HFF-Myc (cell line): ENCODE measurements at places on chromosomes 4 and X.

DNA sequence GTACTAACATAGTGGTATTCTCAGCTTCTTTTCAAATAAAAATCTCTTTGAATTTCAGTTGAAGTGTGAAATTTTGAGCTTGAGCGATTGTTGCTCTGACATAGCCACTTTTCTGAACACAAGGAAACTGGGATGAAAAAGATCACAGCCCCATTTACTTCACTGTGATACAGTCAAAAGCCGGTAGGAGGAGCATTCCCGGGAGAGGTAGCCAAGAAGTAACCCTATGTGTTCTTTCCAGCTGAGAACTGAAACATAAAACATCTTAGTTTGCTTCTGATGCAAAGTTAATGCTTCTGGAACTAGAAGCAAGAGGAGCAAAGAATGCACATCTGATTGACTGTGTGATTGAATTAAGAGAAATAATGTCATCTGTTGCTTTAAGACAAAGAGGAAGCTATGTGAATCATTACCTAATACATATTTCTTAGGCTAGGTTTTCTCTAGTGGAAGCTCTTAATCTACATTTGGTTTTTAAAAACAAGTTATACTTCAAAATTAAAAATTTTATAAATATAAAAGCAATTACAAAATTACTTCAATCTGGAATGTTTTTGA is 88.3 kb upstream of the UNC5C start:
- no peak for DNase-seq

- no peak for DNase-seq
Observed at GRCh38 chr4:10007793-10008608, 13.3 kb downstream of the SLC2A9 start.

DNA sequence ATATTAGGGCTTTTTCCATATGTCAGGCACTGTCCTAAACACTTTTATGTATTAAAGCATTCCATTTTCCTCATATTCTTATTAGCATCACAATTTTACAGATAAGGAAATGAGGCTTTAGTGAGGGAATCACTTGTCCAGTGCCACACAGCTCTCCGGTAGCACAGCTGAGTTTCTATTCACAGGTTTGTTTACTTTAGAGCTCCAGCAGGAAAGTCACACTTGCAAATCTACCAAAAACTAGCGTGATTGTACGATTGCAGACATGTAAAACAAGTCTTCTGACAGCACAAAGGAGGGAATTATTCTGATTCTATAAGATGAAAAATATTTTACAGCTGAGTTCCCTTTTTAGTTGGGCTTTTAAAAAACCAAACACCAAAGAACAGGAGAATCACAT is 472.1 kb downstream of the TMA16 start:
- DNase-seq = no peak

GRCh38 chr4:99574530-99575324 is at the start of gene MTTP:
TSS of gene MTTP (plus strand) at chr4:99574824. CDS start at chr4:99574910, 86 bp downstream.
- no peak for DNase-seq
